ENCODE measurements at places on chromosomes 16 and 17. TPM values are rescaled to one million over a fixed set of nuclear protein-coding genes. Genes with fewer than 3 reads are reported as not detected.

Gene PRSS27
- 3.5 TPM for total RNA-seq

Gene GFER
- 10.2 TPM for total RNA-seq

Gene CTCF
- total RNA-seq = 40.0 TPM

Gene IGF2BP1
- total RNA-seq = 4.5 TPM

Gene JPH3
- total RNA-seq = 0.10 TPM

Gene ZP2
- total RNA-seq = 2.1 TPM

Gene TLCD1
- total RNA-seq = not detected

Gene LPO
- total RNA-seq = 6.4 TPM

Gene KRT36
- not detected for total RNA-seq

Gene HBA2
- 803 TPM for total RNA-seq

Gene PYY
- not detected for total RNA-seq

Gene TOB1
- 77.3 TPM for total RNA-seq

Gene CD300H
- not detected for total RNA-seq

Gene UNC45B
- total RNA-seq = 193 TPM

Gene KRTAP4-9
- not detected for total RNA-seq

Gene NPIPB13
- 2.4 TPM for total RNA-seq

Measured in tongue (tissue), 3 donors.